Fibroblast of skin of abdomen (primary cell): ENCODE measurements at places on chromosomes 3 and 15.

- no peak for DNase-seq
These were observed 47.5 kb downstream of the CORO2B start for GRCh38 chr15:68626283-68626682.

GRCh38 chr15:95459273-95459672, 871.2 kb upstream of the NR2F2 start:
- peak; percentile 45 for DNase-seq

DNA sequence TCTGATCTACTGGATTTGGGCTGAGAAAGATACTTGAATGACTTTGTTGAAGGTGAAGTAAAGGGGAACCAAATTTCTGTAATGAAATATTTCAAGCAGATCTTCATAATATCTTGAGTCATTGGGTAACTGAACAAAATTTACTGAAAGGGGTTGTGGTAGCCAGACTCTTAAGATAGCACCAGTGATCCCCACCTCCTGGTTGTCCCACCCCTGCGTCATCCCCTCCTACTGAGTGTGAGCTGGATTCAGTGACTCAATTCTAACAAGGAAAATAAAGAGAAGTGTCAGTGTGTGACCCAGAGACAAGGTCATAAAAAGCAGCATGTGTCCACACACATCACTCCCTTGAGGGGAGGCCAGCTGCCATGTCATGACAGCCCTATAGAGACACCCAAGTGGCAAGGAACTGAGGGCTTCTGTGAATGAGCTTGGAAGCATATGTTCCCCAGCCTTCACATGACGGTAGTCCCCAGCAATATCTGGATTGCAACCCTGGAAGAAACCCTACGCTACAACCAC, 107.1 kb downstream of the MECOM start:
- DNase-seq, result no peak

- DNase-seq, result no peak
These were observed 56.3 kb downstream of the APBA2 start for GRCh38 chr15:28942046-28942445.

DNA sequence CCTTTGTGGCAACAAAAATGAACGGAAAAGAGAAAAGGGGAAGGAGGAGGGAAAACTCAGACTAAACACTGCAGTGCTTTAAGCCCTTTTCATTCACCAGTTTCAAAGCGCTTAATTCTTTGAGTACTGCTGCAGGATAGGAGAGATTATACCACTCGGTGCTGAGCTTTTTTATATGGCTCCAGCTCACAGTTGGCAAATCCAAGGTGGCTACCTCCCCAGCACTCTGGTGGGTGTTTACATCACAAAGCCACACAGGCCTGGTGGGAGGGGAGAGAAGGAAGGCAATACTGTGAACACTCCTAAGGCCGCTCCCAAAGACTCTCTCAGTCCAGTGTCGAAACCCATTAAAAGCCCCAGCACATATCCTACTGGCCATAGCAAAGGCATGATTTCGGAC, 191.4 kb downstream of the STT3B start:
- DNase-seq, result no peak

DNA sequence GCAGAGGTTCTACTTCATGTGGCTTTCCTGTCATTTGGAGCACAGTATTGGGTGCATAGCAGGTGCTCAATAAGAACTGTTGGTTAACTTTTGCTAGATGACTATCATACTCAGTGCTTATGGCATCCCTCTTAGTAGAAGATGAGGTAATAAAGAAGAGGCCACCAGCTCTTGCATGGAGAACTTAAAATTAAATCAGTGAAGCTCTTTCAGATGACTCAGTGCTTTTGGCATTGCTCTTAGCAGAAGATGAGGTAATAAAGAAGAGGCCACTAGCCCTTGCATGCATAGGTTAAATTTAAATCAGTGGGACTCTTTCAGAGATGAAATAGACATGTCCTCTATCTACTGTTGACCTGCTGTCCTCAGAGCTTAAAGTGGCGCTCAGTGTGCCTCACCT, 109.4 kb upstream of the FGF7 start:
- peak; percentile 81 for DNase-seq

DNA sequence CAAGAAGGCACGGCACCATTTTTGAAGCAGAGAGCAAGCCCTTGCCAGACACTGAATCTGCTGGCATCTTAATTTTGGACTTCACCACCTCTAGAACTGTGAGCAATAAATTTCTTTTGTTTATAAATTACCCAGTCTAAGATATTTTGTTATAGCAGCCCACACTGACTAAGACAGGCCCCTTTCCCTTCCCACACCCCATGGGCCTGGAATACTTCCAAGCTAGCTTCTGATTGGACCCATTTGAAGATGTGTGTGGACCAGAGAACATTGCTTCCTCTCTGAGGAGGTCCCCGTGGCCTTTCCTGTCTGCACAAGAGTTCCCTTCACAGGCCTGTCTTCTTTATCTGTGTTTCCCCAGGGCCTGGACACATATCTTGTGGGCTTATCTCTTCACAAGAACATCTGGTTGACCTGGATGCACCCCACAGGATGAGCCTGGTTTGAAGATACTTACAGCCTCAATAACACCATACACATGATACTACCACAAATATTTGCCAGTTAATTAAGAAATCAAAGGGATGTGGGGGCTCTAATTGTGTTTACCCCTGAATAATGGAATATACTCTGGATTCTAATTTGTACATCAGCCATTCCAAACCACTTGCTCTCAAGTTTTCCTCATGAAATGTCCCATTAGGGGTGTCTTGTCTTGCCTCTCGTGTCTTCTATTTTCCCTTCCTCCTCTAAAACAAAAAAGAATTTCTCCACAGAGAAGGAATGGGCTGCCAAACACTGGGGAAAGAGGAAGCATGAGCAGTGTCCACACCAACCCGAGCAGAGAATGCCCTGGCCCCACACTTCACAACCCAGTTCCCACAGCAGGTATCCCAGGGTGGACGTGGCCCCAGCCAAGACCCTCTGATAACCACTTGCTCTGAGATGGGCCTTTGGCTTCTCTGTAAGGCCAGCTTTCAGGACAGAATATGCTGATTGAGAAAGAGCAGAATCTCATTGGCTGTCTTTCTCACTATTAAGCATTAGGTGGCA, 42.5 kb downstream of the GLB1 start:
- DNase-seq, result no peak

GRCh38 chr3:182392182-182392937, 400.9 kb upstream of the ATP11B start:
- no peak for DNase-seq
